Lung microvascular endothelial cell (primary cell): ENCODE measurements at places on chromosomes 1 and 21. TPM values are rescaled to one million over a fixed set of nuclear protein-coding genes. Genes with fewer than 3 reads are reported as not detected.

- no peak for DNase-seq
Observed at GRCh38 chr1:30670240-30671060, 52.9 kb downstream of the MATN1 start.

The SAMD11 gene
- not detected in 2 replicates for total RNA-seq

DNA sequence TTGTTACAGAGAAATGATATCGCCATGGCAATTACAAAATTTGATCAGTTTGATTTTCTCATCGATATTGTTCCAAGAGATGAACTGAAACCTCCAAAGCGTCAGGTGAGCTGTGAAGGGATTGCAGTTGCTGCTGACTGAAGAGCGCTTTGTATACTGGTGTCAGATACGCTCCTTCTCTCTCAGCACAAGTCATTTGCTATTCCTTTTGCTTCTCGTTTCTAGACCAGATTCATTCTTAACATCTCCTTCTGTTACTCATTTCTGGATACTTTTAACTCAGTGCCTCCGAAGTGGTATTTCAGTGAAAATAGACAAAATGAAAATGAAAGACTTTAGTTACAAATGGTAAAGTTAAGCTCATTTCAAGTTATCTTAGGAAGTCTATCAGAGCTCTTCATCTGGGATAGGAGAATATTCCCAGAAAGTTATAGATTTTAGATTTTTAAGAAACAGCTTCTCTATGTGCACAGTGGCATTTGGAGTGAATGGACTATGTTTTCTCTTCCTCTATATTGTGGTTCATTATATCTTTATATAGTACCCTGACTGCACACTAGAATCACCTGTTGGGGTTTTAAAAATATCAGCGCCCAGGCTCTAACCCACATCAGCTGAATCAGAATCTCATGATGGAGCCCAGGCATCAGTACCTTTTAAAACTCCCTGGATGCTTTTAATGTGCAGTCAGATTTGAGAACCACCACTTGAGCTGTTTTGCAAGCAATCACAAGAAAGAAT is 30.3 kb upstream of the KCNQ4 start:
- no peak for DNase-seq

- no peak for DNase-seq
Observed at GRCh38 chr1:1554550-1554925, 14.1 kb upstream of the TMEM240 start.

DNA sequence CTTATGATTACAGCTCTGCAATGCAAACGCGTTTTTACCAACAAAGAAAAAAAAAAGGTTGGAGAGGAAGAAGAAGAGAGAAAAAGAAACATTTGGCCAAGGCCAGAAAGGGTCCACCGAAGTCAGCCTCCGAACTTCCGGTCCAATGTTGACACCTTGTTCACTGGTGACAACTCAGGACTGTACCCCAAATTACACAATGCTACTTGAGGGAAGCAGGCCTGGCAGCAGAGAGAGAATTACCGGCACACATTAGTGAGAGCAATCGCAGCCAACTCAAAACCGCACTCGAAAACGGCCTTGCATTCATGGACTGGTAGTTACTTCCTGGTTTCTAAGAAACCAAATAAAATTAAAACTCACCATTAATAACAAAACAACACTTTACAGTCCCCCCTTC is 652.5 kb downstream of the KIF26B start:
- DNase-seq: no peak
